ENCODE measurements at places on chromosomes 2 and 18. TPM values are rescaled to one million over a fixed set of nuclear protein-coding genes. Genes with fewer than 3 reads are reported as not detected.

GRCh38 chr2:65033178-65033577 is 23.0 kb upstream of the CEP68 start:
- DNase-seq, result no peak

GRCh38 chr18:68873003-68873402 is 75.1 kb downstream of the CCDC102B start:
- no peak for DNase-seq

- DNase-seq, result peak; percentile 93
Measured at GRCh38 chr2:55051026-55051866, 995 bp upstream of the RTN4 start.

CRYBA2 gene
- not detected for total RNA-seq

KCNIP3 gene
- total RNA-seq, result 1.0 TPM

GRCh38 chr2:38620282-38620977 is 17.7 kb upstream of the HNRNPLL start:
- DNase-seq, result no peak

- no peak for DNase-seq
Measured at GRCh38 chr2:239304533-239305221, 96.1 kb downstream of the HDAC4 start.

DYSF gene
- total RNA-seq, result not detected

- no peak for DNase-seq
Measured at GRCh38 chr18:23311351-23312121, 141.6 kb upstream of the RIOK3 start.

GRCh38 chr2:127713562-127713961 is 12.3 kb downstream of the SFT2D3 start:
- DNase-seq, result no peak

MAPK4 gene
- not detected for total RNA-seq

- DNase-seq, result no peak
Measured at GRCh38 chr2:50337944-50338343, 694.0 kb downstream of the NRXN1 start.

SPHKAP gene
- not detected for total RNA-seq

DNA sequence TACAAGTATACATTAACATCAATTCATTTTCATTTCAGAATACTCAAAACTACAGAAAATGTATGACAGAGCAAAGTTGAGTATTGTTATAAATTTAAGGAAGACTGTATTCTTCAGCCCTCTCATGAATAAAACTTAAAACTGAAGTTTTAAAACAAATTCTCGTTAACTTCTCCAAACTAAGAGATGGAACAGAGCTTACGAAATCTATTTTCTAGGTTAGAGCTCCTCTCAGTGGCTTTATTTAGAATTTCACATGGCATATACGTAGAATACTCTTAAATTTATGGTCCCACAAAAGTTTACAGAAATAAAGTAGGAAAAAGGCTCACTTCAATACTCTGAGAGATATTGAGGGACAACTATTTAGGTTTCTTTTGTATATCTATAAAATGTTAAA is 612.1 kb downstream of the KCNJ3 start:
- DNase-seq, result no peak

GRCh38 chr2:230496891-230497290 is 80.9 kb downstream of the SP100 start:
- DNase-seq, result no peak

DNA sequence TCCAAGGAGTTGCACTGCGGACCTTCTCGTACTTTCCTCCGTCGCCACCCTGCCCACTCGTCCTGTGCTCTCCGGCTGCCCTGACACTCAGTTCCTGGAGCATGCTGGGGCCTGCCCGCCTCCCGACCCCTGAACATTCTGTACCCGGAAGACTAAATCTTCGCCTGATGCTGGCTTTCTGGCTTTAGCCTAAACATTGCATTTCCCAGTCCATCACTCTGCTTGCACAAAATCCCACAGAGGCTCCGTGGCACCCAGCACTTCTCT is 550 bp upstream of the SFXN5 start:
- no peak for DNase-seq

- DNase-seq, result no peak
Measured at GRCh38 chr2:220396287-220396686, 768.9 kb downstream of the SLC4A3 start.

DNA sequence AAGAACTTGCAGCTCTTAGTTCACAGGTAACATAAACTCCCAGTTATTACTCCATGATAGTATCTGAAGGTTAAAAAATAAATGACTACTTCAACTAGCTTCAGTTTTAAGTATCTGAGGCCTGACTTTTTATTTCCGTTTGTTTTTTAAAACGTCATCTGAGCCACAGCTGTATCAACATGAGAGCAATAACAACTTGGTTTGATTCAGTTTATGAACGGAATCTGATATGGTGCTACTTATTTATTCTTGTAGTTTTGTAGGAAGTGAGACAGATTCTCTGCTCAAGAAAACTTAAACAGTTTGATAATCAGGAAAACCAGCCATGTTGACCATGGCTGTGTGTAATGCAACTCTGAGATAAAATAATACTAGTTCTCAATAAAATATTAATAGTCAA is 34.9 kb downstream of the NAB1 start:
- no peak for DNase-seq

DNA sequence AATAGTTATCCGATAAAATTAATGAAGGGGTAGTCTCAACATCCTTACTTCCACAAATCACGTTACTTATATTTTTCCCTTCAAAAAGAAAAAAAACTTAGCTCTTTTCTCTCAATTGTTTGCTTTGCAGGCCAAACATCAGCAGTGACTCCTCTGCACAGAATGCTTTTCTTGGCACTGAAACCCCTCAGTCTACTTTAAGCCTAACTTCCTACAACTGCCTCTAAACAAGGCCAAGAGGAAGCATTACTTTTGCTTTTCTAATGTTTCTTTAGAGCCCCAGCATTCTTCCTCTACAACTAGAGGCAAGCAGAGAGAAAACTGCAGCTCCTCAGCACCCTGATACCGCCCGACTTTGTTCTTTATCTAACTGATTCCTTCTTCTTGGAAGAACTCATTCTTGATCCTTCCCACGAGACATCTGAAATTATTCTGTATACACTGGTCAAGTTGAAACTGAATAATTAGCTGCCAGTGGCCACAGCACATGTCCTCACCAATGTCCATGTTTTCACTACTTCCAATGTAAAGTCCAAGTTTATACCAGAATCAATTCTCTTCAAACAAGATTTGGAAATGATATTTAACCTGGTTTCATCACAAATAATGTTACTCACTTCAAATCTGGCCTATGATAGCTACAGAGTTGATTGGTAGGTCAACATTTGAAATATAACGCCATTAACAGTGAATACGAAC is 55.3 kb downstream of the DTNB start:
- DNase-seq, result peak; percentile 85

EHD3 gene
- 8.6 TPM for total RNA-seq

GRCh38 chr2:159600752-159601151 is 15.6 kb downstream of the BAZ2B start:
- peak; percentile 22 for DNase-seq

DNA sequence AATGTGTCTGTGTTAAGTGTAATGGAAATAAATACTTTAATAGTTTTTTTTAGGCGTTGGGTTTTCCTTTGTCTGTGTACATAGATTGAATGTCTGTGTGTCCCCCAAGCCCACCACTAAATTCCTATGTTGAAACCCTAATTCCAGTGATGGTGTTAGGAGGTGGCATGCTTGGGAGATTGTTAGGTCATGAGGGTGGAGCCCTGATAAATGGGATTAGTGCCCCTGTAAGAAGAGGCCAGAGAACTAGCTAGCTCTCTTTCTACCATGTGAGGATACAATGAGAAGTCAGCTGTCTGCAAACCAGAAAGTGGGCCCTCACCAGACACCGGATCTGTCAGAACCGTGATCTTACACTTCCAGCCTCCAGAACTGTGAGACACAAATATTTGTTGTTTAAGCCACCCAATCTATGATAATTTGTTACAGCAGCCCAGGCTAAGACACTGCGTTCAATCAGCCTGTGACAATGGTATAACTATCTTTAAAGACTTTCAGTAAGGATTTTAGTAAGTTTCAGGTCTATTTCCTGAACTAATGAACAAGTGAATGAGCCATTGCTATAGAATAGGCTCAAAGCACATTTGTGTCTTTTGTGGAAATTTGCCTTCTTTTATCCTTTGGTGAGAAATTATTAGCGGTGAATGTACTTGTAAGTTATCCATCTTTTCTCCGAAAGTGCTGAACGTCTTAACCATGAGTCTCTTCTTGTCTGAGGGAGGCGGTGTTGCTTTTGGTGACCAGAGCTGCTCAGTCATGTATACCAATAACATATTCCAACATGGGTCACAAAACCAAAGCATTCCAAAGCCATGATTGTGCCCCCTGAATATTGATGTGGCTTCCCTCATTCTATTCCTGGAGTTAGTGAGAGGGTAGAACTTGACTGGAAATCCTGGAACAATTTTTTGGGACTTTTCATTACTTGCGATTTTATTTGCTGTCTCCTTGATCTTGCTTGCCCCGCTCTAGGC is 29.6 kb upstream of the IL1R1 start:
- no peak for DNase-seq

DNA sequence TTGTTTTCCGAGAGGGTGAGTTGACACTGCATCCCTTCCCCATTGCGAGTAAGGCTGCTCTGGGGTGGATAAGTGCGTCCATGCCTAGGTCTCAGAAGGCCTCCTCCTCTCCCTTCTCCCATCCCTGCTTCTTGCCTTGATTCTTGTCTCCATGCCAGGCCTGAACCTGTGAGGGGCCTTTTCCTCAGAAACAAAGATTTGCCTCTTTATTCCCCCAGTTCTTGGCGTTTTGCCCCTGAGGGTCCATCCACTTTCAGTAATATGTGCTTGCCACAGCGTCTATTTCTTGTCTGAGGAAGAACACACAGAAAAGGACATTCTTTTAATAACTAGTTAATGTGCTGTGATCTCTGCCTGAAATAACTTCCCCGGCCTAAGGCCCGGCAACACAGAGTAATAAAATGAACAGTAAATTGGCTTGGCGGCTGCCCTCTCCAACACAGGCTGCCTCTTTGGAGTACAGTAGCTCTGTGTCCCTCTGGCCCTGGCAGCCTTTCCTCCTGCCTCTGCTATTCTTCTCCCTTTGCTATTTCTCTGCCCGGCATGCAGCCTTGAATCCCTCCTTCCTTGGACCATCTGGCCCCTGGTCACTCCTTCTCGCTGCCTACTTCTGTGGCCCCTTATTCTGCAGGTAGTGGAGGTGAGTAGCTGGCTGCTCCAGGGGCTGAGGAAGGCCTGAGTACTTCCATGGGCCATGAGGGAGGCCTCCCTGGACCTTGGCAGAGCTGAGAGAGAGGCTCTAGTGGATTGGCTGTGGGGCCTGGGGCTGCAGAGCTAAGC is 4.4 kb downstream of the EHD3 start:
- no peak for DNase-seq

DNA sequence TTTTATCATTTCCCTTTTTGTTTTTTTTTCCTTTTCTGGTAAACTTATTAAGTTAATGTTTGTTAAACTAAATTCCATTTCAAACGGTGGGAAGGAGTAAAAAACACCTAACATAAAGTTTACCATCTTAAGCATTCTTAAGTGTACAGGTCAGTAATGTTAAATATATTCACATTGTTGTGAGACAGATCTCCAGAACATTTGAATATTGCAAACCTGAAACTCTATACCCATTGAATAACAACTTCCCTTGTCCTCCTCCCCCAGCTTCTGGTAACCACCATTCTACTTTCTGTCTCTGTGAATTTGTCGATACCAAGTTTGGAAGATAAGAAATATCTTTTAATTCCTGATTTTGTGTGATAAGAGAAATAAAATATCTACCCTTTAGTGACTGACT is 12.0 kb upstream of the NAT8 start:
- no peak for DNase-seq

ZSWIM2 gene
- total RNA-seq, result not detected

IL1RL1 gene
- total RNA-seq, result not detected

- DNase-seq, result no peak
Measured at GRCh38 chr2:7992612-7993602, 688.9 kb upstream of the ID2 start.

GRCh38 chr2:64681479-64681967 is 27.8 kb upstream of the SERTAD2 start:
- DNase-seq, result no peak

- DNase-seq, result no peak
Measured at GRCh38 chr18:11946756-11947155, 34.6 kb upstream of the IMPA2 start.

GRCh38 chr2:23069923-23070322 is 315.1 kb upstream of the KLHL29 start:
- DNase-seq, result peak; percentile 7

NDC80 gene
- 24.5 TPM for total RNA-seq

DNA sequence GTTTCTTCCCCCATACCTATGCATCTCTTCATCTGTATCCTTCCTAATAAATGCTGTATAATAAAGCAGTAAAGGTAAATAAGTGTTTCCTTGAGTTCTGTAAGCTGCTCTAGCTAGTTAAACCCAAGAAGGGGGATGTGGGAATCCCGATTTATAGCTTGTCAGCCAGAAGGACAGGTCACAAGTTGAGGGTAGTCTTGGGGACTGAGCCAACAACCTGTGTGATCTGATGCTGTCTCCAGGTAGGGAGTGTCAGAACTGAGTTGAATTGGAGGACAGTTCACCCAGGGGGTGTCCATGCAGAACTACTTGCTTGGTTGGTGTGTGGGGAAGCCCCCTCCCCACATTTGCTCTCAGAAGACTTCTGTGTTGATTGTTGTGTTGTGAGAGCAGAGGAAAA is 112.4 kb downstream of the LDLRAD4 start:
- no peak for DNase-seq

DNA sequence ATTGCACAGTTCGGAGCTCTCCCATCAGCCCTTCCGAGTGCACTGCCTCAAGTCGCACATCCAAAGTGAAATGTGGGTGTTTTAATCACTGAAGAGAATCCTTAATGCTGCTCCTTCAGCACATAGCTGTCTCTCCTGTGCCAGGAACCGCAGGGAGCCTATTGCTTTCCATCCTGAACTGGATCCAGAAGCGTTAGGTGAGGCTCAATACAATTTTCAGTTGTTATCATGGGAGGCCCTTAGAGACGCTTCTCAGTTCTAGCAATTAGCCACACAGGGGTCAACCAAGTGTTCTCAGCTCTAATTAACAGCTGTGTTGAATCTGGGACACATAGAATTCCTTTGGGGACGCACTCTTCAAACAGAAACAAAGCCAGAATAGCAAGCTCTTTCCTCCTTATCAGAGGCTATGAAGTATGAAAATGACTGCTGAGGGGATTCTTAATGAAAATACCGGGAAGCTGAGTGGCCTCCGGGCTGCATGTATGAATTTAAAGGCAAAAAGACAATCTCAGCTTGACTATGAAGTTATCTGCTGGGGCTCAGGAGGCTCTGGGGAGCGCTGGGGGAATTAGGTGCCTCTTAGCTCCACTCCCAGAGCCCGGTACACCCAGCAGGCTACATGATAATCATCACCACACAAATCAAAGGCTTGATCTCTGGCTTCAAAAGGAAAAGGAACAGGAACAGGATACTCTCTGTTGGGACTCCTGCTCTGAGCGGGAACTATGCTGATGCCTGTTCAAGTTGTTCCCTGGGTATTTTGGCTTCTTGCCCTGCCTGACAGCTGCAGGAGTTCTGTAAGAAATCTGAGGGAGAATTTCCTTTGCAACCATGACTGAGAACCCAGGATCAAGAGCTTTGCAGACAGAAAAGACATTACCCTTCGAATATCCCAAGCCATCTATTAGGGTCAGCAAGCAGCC is 55.4 kb upstream of the NCOA1 start:
- no peak for DNase-seq

OXER1 gene
- total RNA-seq, result not detected
